T-cell (primary cell): ENCODE measurements at places on chromosomes 5 and 9.

DNA sequence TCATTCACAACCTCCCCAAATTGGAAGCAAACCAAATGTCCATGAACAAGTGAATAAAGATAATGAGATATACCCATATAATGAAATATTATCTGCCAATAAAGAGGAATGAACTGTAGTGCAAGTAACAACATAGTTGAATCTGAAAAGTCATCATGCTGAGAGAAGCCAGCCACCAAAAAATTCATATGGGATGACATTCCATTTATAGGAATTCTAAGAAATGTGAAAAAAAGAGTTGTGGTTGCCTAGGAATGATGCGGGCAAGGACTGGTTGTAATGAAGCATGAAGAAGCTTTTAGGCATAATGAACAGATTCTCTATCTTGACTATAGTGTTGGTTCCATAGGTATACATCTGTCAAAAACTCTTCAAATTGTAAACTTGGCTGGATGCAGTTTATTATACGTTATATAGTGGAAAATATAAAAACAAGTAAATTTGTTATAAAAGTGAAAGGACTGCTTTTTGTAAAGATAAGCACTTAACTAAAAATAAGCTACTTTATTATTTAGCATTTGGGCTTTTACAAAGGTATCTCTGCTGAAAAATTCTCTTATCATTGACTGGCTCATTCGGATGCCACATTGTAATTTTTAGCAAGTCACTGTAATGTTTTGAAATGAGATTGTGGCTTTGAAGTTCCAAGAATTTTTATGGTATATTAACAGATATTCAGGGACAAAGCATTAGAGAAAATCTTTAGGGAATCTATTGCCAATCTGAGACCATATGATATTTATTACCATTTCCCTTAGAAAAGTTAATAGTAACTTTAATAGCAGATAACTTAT is 21.2 kb upstream of the TTC23L start:
- DNase-seq, result no peak

DNA sequence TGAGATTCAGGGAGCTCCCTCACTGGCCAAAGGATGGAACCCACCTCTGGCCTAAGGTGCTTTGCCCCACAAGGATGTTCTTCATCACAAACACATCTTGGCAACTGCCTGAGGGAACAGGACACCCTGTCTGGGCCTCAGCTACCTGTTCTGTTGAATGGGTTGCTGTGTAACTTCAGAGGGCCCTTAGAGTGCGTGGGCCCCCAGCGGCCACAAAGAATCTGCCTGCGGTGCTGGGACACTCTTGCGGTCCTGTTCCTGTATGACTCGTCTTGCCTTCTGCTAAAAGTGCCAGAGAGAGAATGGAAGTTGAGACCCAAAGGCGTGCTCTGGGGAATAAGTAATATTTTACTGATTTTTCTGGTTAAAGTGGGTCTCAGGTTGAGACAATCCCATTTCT is 14.1 kb upstream of the RPL26L1 start:
- DNase-seq, result no peak

DNA sequence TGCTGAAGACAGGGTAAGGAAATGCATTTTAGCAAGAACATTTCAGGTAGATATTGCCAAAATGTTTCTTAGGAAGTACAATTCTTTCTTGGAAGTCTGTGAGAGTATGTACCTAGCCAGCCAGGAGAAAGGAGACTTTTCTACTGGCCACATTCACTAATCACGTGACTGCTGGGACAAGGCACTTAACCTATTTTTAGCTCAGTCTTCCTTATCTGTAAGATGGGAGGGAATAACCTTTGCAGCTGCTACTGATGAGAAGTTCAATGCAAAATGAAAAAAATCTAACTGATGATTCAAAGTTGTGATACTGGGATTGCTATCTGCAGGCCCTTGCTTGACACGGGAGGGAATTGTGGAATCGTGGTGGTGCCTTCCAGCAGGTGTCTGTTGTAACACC is 42.6 kb upstream of the SLC28A3 start:
- no peak for DNase-seq

- no peak for DNase-seq
Observed at GRCh38 chr9:95516734-95517558, at the start of gene PTCH1. Gene PTCH1, minus strand, starts transcription at chr9:95516971.

DNA sequence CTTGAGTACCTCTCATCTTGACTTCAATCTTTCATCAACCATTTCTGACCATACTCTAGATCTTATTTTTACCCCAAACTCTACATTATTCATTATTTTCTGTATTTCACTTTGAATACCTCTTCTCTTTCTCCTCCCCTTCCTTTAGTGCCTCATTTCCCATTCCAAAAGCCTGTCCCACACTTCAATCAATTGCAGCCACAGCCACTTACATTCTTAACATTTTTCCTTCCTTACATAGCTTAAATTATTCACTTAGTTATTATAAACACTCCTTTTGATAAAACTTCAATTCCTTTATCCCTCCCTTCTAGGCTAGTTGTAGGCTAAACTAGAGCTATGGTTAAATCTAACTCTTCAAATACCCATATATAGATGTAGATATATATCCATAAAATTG is 344.0 kb downstream of the PRR16 start:
- DNase-seq, result no peak

DNA sequence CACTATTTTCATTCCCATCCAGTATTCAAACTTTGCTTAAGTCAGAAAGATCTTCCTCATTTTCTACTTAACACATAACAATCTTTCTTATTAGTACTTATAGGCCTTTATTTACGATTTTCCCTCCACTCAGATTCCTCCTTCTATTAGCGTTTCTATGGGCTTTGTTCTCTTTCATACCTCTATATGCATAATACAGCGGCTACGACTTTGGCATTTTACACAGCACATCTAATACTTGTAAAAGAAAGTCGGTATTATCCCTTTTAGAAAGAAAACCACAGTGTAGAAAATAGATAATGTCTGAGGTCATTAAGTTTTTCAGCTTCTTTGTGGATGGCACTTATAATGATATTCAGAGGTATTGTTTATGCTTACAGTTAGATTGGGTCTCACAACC is 8.4 kb downstream of the RBM18 start:
- DNase-seq, result no peak

DNA sequence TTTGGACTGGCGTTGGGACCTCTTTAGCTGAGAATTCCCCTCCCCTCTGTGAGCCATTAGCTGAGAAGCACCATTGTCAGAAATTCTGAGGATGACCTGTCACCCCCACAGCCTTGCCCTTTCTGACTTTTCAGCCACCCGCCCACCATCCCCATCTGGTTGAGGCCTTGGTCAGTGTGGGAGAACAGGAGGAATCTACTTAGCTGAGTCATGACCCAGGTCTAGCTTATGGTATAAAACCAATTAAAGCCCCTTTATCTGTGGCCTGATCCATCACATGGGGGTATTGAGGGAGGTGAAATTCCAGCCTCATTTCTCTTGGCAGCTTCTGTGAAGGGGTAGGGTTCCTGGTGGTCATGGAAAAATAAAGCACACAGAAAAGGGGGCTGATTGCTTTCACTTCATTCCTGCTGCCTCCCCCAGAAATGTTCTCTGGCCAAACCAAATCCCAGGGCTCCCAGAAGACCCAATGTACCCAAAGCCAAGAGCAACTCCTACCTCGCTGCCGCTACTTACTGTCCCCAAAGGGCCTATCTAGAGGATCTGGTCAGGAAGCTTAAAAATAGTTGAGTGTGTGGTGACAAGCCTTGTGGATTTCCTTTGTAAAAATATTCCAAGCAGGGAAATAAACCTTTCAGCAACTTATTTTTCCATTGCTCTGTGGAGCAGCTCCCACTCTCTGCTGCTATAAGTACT is 174.8 kb upstream of the TNC start:
- no peak for DNase-seq

DNA sequence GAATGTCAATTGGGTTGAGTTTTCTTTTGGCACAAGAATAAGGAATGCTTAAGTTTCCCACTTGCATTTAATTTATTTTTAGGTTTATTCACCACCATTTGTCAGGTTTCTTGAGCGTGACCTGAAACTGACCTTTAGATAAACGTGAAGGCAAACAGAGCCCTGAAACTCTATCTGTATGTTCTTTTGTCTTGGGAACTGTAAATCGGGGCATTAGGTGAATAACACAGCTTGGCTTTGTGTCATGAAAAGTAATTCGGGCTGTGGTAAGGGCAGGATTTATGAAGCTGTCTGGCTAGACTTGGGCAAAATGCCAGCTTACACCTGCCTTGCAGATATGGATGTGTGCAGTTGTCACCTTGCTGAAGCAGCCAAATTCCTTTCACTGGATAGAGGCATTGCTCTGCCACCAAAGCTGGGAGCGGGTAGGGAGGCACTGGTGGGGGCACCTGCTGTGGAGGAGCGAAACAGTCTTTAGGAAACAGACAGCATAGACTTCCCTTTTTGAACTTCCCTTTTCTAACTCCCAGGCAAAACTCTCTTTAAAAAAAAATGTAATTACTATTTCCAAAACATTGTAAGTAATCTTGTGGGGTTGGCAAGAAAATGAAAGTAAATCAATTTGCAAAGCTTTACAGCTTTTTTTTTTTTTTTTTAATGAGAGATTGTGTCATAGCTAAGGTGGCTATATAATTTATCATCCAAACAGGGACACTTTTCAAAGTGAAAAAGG is 545.2 kb downstream of the CSNK1G3 start:
- DNase-seq, result no peak

- DNase-seq, result no peak
Observed at GRCh38 chr5:102747386-102748166, 7.5 kb upstream of the PAM start.
